Right lung (tissue), 10 donors: ENCODE measurements at places on chromosomes 1 and 21. TPM values are rescaled to one million over a fixed set of nuclear protein-coding genes. Genes with fewer than 3 reads are reported as not detected.

Gene FUCA1
- 29.9 TPM for polyA plus RNA-seq

Gene CELA3A
- polyA plus RNA-seq: not detected

Gene ZNF695
- 4.4 TPM for polyA plus RNA-seq

Gene NPHS2
- not detected for polyA plus RNA-seq

Gene ZNF593OS
- 1.9 TPM for polyA plus RNA-seq

Gene LCE1B
- polyA plus RNA-seq: not detected

Gene GFI1
- 0.56 TPM for polyA plus RNA-seq

Gene TEDDM1
- polyA plus RNA-seq: 0.21 TPM

Gene HSD11B1
- 9.0 TPM for polyA plus RNA-seq

Gene WDR64
- 0.12 TPM for polyA plus RNA-seq

Gene ESPN
- polyA plus RNA-seq: 3.3 TPM

Gene SLC5A9
- 6.0 TPM for polyA plus RNA-seq

Gene COL11A1
- 81.4 TPM for polyA plus RNA-seq

Gene SLC37A1
- 11.6 TPM for polyA plus RNA-seq

Gene OR10J1
- not detected for polyA plus RNA-seq
